ENCODE measurements at places on chromosomes 2 and 18. TPM values are rescaled to one million over a fixed set of nuclear protein-coding genes. Genes with fewer than 3 reads are reported as not detected.

DNA sequence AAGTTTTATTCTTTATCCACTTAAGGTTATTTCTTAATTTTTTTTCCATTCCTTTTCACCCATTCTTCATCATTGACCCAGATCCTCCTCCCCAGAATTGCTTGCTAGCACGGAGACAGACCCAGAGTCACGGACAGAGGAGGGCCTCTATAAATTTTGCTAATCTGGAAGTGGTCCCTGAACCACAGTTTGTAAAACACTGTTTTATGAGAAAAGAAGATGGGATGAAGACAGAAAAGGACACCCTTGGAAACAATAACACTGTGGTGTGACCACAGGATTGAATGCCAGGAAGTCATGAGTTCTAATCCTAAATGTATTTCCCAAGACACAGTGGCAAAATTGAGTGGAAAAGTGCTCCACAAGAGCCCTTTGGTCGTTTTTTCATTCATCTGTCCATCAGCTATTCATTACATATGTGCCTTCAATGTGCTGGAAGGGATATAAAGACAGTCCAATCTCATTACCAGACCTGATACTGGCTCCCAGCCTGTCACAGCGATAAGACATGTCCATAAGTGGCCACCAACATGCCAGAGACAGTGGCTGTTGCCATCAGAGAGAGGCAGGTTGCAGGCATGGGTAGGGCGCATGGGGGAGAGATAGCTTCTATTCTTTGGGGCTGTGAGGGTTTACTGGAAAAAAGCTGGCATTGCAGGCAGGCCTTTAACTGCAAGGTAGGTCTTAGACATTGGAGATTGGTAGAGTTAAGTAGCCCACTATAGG, 175.2 kb upstream of the ALPP start:
- no peak for DNase-seq

Gene STPG4
- total RNA-seq: not detected

- DNase-seq: no peak
These were observed 64.1 kb downstream of the FBXO15 start for GRCh38 chr18:74083557-74083952.

DNA sequence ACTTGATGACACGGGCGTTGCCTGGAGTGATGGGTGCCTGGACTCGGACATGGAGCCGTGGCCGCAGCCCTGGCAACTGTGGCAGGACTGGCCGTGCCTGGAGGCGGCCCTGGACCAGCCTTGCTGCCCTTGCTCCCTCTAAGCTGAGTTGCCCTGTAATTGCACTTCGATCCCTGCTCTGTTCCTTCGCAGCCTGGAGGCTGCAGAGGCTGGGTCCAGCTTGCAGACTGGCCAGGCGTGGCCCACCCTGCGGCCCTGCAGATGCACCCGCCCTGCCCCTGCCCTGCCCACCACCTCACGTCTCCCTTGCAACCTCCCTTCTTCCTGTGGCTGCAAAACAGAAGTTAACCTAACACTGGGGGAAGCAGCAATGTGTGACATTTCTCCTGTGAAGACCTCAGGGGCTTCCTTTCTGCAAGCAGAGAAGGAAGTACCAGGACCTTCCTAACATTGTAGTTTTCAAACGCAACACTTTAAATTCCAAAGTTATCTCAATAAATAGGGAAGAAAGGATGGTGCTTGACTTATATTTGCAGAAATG, 174.6 kb upstream of the TPO start:
- no peak for DNase-seq

- no peak for DNase-seq
These were observed 78.8 kb downstream of the VWC2L start for GRCh38 chr2:214489702-214490101.

Gene EMILIN1
- total RNA-seq: 229 TPM

DNA sequence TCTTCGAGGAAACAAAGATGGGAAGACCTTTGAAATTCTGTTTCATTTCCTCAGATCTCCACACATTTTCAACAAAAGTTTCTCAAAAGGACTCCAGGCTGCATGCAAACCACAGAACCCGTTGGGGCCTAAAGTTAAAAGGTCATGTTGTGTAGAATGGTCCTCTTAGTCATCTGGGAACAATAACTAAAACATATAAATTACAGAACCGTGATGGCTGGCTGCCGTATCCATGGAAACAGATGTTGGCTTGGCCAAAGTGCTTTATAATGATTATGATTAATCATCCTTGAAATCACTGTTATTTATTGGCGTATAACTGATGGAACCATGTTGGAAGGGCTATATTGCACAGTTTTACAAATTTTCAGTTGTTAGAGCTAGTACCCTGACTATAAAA, 182.8 kb upstream of the CRIM1 start:
- no peak for DNase-seq

- no peak for DNase-seq
These were observed 70.9 kb upstream of the ERBB4 start for GRCh38 chr2:212609479-212609878.

Gene HOXD4
- 7.8 TPM for total RNA-seq

DNA sequence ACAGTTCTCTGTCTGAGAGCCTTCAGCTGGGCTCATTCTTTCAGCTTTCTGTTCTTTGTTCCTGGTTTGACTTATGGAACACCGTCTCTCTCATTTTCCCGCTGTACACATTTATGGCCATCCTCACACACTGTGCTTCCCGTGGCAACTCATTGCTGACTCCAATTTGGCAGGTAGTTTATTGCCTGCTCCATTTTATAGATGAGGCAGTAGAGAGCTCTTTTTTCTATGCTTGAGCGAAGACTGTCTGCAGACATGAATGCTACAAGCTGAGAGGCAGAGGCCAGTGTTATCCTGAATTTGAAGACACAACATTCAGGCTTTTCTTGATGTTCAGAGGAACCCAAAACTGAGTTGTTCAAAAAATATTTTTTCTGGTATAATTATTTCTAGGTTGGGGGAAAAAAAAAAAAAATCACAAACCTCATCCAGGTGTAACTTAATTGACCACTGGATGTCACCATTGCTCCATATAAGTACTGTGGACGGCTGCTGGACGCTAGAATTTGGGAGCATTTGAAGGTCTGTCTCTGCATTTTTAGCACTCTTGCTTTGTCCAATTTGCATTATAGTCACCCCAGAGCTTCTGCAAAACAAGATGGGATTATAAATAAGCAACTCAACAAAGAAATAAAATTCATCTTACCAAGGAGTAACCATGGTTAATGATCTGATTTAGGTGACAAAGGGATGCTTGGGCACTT, 83.5 kb downstream of the HRH4 start:
- peak; percentile 62 for DNase-seq

DNA sequence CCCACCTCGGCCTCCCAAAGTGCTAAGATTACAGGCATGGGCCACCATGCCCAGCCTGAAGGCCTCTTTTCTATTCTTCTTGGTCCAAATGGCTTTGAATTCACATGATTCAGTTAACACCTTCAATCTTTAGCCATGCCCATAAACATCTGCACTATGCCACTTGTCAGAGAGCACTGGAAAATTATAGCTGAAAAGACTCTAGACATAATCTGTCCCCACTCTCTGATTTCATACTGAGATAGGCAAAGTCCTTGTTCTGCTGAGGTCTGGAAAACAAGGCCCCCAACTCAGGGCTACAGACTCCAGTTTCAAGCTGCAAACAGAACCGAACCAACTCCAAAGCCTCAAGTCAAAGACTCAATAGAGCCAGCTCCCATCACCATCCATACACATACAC, 170.7 kb downstream of the ANTXR1 start:
- no peak for DNase-seq

Gene TUBA3E
- total RNA-seq: not detected

Gene HRH4
- not detected for total RNA-seq

- no peak for DNase-seq
These were observed 42.0 kb downstream of the SOCS6 start for GRCh38 chr18:70330887-70331286.

DNA sequence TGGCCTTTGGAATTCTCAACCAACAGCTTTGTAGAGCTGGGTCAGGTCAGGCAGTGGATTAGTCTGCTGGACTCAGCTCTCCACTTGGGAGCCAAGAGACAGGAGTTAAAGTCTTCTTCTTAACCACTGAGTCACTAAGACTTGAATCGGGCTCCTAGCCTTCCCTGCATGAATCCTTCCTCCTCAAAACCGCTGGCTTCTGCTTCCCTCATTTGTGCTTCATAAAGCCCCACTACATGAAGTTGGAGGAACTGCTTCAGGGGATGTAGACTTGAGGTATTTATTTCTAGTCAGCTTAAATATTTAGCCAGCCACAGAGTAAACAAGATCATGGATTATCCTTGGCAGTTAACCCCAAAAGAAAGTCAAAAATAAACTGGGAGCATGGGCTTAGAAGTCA, 536.3 kb upstream of the TNP1 start:
- DNase-seq: peak; percentile 85

Gene SLC19A3
- total RNA-seq: 0.65 TPM

DNA sequence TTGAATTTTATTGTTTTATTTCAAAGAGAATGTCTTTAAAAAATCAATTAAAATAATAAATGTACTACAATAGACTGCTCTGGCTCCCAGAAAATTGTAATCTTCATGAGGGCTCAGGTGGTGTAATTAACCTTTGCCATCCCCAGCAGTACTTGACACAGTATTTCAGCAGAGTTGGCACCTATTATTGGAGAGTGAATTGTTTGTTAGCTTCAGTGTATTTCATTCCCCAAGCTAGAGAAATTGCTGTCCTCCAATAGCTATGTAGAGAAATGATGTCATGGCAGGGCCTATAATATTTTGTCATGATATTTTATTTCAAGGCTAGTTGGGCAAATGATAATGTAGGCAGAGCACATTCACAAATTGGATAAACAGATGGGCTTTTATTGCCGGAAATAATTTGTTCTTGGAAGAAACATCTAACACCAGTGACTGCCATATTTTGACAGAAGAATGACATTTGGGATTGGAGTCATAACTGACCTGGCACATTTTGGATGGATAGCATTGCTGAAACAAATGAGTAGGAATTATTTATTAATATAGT, 712.0 kb upstream of the NXPH2 start:
- no peak for DNase-seq

- DNase-seq: no peak
These were observed 32.4 kb downstream of the TMEM87B start for GRCh38 chr2:112087346-112088020.

DNA sequence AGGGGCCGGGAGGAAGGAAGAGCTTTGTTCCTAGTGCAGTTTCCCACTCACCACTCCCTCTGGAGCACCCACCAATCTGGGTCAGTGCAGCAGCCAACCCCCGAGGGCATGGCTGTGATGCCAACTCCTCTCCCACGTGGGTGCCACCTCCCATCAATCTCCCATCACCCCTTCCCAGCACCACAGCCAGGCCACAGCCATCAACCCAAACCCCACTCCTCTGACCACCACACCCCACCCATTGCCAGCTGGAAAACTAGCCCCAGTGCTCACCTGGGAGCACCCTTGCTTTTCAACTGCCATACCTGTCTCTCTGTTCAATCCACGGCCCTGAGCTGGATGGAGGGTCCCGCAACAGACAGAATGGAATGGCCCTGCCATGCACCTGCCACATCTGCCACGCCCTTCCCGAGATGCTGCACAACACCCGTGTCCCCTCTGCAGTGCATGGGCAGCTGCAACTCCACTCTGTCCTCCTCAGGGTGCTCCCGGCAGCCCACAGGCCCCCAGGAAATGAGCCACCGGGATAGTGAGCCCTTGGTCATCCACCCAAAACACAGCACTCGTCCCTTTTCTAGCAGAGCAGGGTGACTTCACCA, 112.4 kb upstream of the ID2 start:
- DNase-seq: no peak

DNA sequence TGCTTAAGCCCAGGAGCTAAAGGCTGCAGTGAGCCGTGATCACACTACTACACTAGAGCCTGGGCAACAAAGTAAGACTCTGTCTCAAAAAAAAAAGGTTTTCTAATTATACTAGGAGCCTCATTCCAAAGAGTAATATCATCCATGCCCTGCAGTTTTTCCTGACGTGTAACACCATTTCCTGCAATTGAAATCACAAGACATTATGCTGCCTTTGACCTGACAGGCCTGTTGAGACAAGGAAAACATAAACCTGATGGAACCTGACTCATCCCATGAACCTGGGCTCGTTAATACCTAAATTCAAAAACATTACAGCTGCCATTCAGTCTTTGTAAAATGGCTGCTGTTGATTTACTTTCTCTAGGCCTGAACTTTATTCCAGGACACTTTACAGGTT, 58.7 kb upstream of the PEX13 start:
- peak; percentile 68 for DNase-seq

GRCh38 chr18:26971409-26971808, 105.9 kb upstream of the AQP4 start:
- DNase-seq: no peak

DNA sequence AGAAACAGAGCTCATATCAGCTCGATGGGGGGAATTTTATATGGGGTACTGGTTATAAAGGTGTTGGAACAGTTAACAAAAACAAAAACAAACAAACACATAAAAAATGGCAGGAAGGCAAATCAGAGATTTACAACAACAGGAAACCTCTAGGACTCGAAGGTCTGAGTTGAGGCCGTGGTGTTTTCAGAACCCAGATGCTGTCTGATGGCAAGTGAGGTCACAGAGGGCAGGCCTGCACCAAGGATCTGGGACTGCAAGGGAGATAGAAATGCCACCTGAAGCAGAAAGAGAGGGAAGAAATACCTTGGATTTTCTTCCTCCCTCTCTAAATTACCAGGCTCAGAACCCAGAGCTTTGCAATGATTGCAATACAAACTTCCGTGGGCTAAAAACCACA, 429.5 kb downstream of the ZNF521 start:
- no peak for DNase-seq

GRCh38 chr18:69838620-69839411, 108.9 kb downstream of the CD226 start:
- no peak for DNase-seq

DNA sequence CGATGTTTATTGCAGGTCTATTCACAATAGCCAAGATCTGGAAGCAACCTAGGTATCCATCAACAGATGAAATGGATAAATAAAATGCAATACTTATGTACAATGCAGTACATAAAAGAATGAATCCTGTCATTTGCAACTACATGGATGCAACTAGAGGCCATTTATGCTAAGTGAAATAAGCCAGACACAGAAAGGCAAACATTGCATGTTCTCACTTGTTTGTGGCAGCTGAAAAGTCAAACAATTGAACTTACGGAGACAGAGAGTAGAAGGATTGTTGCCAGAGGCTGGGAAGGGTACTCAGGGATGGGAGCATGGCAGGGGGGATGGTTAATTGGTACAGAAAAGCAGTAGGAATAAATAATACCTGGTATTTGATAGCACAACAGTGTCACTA, 563.9 kb downstream of the TMX3 start:
- DNase-seq: no peak

DNA sequence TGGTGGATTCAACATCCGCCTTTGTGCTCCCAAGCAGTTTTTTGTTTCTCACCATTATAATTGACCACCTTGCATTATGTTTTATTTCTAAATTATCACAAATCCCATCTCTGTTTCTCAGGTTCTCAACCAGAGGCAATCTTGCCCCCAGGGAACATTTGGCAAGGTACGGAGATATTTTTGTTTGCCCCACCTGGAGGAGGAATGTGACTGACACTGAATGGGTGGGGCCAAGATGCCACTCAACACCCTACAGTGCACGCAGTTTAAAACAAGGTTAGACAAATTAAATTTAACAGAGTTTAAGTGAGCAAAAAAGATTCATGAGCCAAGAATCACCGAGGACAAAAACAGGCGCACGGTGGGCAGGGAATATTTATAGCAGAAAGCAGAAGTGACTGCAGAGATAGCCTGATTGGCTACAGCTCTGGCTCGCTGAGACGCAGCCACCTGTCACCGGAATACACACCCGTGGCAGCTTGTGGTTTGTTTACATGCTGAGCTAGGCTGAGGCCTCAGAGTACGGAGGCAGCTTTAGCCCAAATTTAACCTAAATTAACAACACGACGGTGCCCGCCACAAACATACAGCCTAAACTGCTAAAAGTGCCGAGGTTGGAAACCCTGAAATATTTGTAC, 150.0 kb upstream of the ALKAL2 start:
- no peak for DNase-seq

Measured in GM23248 (cell line).